ENCODE measurements at places on chromosomes 2 and 18.
A peak's percentile ranks its signal among the peaks of the same experiment; 100 is the strongest.

DNA sequence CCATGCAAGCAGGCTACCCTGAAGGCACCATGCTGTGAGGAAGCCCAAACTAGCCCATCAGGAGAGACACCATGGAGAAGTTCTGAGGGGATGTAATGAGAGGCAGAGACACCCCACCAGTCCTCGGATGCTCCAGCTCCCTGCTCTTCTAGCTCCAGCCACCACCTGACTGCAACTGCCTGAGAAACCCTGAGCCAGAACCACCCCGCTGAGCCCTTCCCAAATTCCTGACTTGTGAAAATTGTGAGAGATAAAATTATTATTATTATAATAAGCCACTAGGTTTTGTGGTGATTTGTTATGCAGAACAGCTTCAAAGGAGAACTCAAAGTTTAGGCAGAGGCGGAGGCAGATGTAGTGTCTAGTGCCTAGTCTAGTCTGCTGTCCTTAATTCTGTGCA, 67.1 kb upstream of the HK2 start:
- DNase-seq: no peak

- DNase-seq: no peak
Observed at GRCh38 chr2:178397002-178397605, 53.9 kb downstream of the PRKRA start.

- DNase-seq: no peak
Observed at GRCh38 chr2:182864949-182865570, 1.4 kb downstream of the FRZB start.

- no peak for DNase-seq
Observed at GRCh38 chr2:215366440-215367032, 54.7 kb downstream of the ATIC start.

DNA sequence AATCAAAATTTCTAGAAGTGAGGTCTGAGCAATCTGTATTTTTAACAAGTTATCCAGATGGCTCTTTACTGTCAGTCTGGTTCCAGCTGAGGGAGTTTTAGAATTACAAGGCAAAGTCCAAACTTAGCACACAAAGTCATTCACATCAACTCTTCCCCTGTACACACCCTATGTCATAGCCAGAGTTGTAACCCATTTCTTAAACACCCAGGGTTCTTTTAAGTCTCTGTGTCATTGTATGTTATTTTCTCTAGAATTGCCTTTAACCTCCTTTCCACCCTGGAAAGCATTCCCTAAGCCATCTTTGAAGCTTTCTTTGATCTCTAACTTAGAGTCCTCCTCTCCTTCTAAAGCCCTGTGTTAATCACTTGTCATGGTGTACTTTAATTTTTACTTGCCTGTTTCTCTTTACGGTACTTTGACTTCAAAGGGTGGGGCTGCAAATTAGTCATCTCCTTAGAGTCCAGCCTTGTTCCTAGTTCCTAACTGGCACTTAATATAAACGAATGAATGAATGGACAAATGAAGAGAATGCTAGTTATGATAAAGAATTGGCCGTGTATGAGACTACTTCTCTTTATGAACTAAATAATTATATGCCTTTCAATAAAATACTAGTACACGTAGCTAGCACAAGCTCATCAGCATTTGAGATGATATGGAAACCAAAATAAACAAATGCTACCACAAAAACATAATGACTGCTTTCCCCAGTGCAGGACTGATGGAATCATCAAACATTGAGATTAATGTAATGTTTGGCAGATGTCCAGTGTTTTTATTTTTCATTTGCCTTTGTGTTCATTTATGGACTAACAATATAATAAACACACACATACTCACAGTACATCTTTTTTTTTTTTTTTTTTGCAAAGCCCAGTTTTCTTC, 11.9 kb upstream of the ACTR3 start:
- DNase-seq: no peak

GRCh38 chr2:72781480-72781879, 44.4 kb downstream of the EXOC6B start:
- no peak for DNase-seq

GRCh38 chr2:234038076-234038802, 12.3 kb upstream of the SPP2 start:
- no peak for DNase-seq

- no peak for DNase-seq
Observed at GRCh38 chr2:172119089-172119488, 16.4 kb upstream of the DLX2 start.

- no peak for DNase-seq
Observed at GRCh38 chr2:168700615-168701245, 101.7 kb upstream of the NOSTRIN start.

DNA sequence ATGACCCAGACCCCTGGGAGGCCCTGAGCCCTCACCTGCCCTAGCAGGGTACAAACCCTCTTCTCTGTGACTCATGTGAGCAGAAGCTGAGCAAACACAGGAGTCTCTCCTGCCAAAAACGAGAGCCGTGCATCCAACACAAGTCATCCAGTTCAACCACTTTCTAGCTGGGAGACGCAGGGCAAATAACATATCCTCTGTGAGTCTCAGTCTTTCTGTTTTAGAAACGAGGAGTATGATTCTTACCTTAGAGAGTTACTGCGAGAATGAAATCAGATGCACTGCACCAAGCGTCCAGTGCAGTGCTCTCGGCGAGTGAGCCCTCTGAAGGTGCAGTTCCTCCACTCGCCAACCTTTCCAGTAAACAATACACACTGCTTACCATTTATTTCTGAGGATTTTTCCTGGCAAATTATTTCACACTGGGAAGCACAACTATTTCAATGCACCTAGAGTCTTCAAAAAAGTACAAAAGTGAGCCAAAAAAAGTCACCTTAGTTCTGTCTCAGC, 331.8 kb upstream of the MYT1L start:
- DNase-seq: no peak

DNA sequence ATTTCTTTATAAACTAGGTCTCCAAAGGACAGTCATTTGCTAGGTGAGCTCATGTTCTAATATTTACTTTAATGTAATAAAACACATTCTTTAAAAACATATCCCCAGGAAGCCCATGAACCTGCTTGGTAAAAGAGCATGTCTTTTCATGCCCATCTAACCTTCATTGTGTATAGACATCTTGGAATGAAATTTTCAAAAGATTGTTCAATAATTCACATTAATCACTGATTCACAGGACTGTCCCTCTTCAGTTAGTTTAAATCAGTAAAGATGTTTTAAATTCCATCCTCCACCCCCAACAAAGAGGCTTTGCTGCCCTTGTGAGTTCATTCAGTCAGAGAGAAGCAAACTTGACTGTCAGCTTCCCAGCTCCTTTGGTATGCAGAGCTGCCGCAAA, 633.4 kb upstream of the CELF4 start:
- DNase-seq: no peak

DNA sequence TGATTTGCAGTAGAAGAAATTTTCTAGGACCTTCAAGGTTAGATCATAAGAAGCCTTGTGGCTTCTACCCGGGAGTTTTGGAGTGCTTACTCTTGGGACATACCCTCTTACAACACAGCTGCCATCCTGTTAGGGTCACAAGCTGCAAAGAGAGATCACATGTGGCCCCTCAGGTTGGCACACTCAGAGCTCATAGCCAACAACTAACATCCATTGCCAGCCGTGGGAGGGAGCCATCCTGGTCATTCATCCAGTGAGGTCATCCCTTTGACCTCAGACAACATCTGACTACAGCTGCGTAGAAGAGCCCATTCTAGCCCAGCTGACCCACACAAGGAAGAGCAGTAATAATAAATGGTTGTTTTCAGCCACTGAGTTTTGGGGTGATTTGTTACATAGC, 76.9 kb upstream of the NABP1 start:
- no peak for DNase-seq

- no peak for DNase-seq
Observed at GRCh38 chr2:232276084-232276732, 102.3 kb upstream of the ALPP start.

GRCh38 chr2:40037303-40037702, 258.2 kb upstream of the THUMPD2 start:
- DNase-seq: no peak

- DNase-seq: peak; percentile 47
Observed at GRCh38 chr2:71452565-71452964, 796 bp upstream of the DYSF start.

DNA sequence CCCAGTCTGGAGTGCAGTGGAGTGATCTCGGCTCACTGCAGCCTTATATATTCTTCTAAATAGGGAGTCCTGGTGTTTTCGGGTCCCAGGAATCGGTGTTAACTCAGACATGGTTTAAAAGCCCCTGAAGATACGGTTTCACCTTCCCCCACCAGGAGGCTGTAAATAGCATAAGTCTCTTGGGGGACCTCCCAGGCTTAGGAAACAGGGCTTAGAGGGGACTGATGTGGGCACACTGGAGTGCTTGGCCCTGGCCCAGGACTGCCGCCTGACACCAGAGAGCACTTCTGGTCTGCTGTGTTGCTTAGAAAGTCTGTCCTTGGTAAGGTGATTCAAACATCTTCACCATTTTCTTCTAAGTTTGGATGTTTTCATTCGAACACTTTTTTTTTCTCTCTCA, 39.7 kb upstream of the MAP4K4 start:
- no peak for DNase-seq

DNA sequence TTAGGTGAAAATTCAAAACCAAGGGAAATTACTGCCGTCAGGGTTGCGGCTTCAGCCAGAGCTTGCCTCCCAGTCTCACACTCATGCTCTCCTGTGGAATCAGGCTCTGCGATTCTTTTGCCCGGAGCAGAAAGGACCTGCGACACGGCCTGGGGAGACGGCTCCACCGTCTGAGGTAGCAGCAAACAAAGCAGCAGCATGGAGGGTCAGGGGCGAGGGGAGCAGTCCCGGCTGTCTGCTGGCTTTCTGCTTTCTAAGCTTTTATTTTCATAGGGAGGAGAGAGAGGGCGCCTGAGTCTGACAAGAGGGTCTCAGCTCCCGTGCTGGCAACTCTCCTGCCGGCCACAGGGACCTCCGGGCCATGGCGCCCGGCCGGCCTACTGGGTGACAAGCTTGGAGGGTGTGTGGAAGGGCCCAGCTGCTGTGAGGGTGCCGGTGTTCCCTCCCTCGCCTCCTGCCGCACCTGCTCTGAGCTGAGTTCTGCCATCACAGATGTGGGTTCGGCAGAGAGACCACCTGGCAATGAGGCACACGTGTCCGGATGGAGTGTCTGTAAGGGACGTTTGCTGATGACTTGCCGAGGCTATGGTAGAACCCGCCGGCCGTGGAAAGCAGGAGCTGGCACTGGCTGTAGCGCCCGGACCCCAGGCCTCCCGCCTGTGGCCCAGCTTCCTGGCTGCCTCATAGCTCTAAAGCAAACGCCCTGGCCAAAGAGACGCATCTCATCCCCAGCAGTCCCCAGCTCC, 66.2 kb upstream of the CTDP1 start:
- peak; percentile 20 for DNase-seq

GRCh38 chr2:220277445-220277975, 650.1 kb downstream of the SLC4A3 start:
- DNase-seq: peak; percentile 89

GRCh38 chr18:6743999-6744398, 14.5 kb downstream of the ARHGAP28 start:
- DNase-seq: no peak

GRCh38 chr2:66717218-66717905, 282.4 kb downstream of the MEIS1 start:
- no peak for DNase-seq

- peak; percentile 61 for DNase-seq
Observed at GRCh38 chr2:198127627-198128026, 323.2 kb downstream of the PLCL1 start.

DNA sequence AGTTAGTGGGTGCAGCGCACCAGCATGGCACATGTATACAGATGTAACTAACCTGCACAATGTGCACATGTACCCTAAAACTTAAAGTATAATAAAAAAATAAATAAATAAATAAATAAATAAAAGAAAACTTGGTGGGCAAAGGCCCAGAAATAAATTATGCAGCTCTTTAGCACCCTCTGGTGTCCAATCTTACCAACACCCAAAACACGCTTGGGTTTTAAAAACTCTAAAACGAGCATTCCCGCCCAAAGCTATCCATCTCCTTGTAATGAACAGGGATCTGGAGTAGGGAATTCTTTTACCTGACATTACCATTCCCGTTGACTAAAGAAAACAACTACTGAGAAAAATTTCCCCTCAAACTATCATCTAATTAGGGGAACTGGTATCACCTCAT, 2005.9 kb upstream of the CELF4 start:
- DNase-seq: no peak

DNA sequence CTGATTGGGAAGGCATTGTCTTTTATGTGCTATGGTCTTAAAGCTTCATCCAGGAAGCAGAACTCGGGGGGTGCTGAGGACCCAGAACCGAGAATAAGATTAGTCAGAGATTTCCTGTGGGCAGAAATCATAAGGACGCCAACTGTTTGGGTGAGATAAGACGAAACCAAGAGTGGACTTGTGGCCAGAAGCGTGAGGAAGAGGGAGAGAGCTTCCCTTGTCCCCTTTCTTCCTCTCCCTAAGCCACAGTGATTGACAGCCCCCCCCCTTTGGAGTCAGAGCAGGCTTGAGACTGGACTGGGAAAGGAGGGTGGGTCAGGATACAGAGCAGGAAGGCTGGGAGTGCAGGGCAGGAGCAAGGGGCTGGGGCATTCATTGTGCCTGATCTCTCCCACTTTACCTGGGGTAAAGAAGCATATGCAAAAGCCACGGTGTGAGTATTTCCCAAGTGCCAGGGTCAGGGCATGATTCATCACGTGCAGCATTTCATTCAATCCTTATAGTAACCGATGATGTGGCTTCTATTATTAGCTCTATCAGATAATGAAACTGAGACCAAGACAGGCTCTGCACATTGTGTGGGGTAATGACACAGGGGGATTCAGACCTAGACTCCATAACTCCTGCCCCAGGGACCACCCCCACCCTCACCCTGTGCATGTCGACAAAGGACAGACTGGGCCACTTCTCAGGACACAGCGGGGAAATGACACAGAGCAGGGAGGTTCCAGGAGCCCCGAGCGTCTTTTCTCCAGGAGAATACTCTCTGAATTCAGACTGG, 3.0 kb upstream of the IL1RN start:
- DNase-seq: no peak

- peak; percentile 71 for DNase-seq
Observed at GRCh38 chr18:623761-624620, 27.2 kb downstream of the CLUL1 start.

- DNase-seq: no peak
Observed at GRCh38 chr2:19416784-19417684, 58.6 kb upstream of the OSR1 start.

GRCh38 chr2:185245806-185246205, 492.8 kb upstream of the FSIP2 start:
- peak; percentile 34 for DNase-seq

DNA sequence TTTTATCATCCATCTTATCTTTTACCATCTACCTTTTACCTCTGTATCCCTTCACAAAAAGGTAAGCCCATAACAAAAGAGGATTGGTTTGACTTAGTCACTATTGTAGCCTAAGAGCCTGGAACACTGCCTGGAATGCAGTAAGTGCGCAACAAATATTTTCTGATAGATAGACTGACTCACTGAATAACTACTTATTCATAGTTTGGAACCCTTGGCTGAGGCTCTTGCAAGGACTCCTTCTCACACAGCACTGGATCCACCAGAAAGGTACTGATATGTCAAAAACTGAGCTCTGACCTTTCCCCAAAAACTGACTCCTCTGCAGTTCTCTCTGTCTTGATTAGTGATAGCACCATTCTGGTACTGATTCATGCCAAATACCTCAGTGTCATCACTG, 426.7 kb downstream of the SETBP1 start:
- DNase-seq: no peak

Measured in right hindlimb (tissue), 1 donor.